ENCODE measurements at places on chromosomes 3 and 15.

- peak; percentile 91 for DNase-seq
These were observed at the start of gene TNFSF10 for GRCh38 chr3:172522871-172523818. Gene TNFSF10 (minus strand): TSS chr3:172523430. CDS start chr3:172523384, 46 bp downstream.

- DNase-seq = peak; percentile 51
These were observed 49.1 kb downstream of the DNASE1L3 start for GRCh38 chr3:58161435-58162398.

- no peak for DNase-seq
These were observed 666.0 kb upstream of the NR2F2 start for GRCh38 chr15:95664450-95664849.

- DNase-seq = no peak
These were observed 25.5 kb upstream of the PRR23E start for GRCh38 chr3:127167315-127168043.

GRCh38 chr3:44434834-44435510 is 42.5 kb downstream of the ZNF445 start:
- DNase-seq = no peak

DNA sequence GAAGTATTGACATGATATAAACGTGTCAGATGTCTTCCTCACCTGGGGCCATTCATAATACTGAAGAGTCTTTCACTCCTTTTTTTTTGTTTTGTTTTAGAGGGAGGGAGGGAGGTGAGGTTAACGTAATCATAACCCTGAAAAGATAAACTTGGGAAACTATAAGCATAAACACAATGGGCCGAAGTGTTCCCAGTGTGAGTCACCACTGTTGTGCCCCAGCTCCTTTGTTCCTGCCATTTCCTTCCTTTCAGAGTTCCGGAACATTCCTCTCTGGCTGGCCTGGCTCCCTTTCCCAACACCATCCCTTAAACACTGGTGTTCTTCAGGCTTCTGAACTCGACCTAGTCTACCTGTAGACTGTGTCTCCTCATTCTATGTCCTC is 18.6 kb downstream of the PLD1 start:
- no peak for DNase-seq

GRCh38 chr3:62805106-62805505 is 70.1 kb downstream of the CADPS start:
- no peak for DNase-seq

DNA sequence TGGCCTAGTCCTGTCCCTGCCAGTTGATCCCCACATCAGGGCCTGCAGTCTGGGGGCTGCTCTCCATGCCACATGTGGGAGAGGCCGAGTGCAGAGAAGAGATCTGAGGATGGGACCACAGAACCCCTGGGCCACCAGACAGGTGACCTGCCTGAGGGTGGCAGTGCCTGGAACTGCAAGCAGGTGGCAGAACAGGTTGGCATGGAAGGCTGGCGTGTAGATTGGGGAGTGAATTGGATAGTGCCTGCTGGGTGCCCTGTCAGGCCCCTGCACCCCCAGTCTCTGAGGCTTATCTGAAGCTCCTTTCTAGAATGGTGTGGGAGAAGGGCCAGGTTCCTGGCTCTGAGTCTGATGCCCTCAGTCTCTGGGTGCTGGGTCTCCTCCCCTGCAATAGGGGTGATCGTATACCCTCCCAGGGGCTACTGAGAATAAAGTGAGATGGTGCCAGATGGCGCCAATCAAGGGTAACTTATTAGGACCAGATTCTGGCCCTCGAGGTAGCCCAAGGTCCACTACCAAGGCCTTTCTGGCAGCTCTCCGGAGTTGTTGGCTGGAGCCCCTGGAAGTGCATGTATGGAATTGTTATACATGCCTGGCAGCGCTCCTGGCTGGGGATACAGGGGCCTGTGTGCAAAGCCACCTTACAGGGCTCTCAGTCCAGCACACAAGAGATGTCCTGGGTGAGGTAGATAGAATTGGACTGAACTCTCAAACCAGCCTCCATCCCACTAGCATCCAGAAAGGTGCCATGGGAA is 15.7 kb downstream of the C3orf18 start:
- DNase-seq = no peak

DNA sequence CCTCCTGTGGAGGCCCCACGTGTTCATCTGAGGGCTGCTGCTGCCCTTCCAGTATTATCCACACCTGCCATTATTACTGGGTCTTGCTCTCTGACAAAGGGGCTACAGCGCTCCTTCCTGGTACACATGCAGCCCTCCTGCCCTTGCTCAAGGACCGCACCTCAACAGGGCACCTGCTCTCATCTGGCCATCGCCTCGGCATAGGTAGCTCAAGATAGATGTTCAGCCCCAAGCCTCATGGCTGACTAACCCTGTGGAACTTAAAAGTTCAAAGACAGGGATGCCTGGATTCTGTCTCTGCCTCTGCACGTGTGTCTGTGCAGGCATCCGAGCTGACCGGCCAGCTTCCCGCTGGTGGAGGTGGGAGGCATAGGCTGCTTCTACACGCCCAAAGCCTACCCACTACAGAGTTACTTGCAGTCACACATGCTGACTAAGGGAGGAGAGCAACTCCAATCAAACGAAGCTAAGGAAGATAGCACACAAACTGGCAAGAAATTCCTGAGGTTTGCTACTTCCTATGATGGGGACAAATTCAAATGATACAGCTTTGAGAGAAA is 152.5 kb upstream of the ATP10A start:
- no peak for DNase-seq

GRCh38 chr15:76994971-76995945 is at the start of gene PSTPIP1:
Gene PSTPIP1 (plus strand): TSS chr15:76995126. CDS start chr15:76995574, 448 bp downstream.
- DNase-seq = no peak

- no peak for DNase-seq
These were observed 28.5 kb upstream of the PTPRG start for GRCh38 chr3:61532739-61533500.

GRCh38 chr15:47620960-47621681 is 96.2 kb upstream of the SEMA6D start:
- no peak for DNase-seq

DNA sequence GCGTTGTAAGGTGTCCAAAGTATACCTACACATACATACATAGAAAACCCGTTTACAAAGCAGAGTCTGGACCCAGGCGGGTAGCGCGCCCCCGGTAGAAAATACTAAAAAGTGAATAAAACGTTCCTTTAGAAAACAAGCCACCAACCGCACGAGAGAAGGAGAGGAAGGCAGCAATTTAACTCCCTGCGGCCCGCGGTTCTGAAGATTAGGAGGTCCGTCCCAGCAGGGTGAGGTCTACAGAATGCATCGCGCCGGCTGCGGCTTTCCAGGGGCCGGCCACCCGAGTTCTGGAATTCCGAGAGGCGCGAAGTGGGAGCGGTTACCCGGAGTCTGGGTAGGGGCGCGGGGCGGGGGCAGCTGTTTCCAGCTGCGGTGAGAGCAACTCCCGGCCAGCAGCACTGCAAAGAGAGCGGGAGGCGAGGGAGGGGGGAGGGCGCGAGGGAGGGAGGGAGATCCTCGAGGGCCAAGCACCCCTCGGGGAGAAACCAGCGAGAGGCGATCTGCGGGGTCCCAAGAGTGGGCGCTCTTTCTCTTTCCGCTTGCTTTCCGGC is 318.6 kb downstream of the FGF12 start:
- no peak for DNase-seq
